ENCODE measurements at places on chromosomes 5 and 9.

- no peak for DNase-seq
Observed at GRCh38 chr9:21452681-21453080, 12.4 kb downstream of the IFNA1 start.

- DNase-seq = no peak
Observed at GRCh38 chr9:109483744-109484429, 14.2 kb downstream of the PTPN3 start.

DNA sequence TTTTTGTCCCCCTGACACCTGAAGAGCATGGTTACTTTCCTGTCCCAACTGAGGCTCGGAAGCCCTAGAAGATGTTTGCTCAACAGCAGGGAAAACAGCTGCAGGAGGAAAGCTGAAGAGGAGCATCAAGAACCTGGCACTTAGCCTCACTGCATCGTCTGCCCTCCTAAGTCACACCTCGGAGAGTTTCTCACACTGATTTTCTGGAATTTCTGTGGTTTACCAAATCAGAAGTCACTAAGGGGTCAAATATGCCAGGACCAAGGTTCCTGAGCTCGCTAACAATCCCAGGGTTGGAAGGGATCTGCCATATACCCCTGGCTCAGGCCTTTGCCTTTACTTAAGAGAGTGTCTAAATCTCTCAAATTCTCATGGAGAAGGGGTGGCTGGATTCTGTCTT is 5.3 kb downstream of the IL12B start:
- DNase-seq = no peak

GRCh38 chr5:58012102-58012501 is 447.8 kb downstream of the PLK2 start:
- DNase-seq = no peak

- DNase-seq = no peak
Observed at GRCh38 chr9:123081824-123082223, 48.4 kb downstream of the GPR21 start.

GRCh38 chr5:149628221-149628620 is 46.9 kb downstream of the ARHGEF37 start:
- DNase-seq = no peak

- no peak for DNase-seq
Observed at GRCh38 chr9:92986176-92987119, 39.1 kb downstream of the FGD3 start.

DNA sequence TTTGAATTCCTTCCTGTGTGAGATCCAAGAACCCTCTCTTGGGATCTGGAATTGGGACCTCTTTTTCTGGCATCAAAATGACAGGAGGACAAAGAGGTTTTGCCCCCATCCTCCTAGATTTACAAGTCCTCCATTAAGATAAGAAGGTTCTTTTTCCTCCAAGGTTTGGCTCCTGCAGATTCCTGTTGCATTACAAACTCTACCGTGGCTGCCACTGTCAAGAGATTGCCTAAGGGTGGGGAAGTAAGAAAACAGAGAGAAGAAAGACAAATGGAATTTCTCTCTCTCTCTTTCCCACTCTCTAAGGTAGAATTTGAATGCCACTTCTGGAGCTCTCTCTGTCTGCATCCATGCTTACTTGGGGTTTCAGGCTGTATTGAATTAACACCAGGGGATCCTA is 12.0 kb upstream of the SVEP1 start:
- no peak for DNase-seq

DNA sequence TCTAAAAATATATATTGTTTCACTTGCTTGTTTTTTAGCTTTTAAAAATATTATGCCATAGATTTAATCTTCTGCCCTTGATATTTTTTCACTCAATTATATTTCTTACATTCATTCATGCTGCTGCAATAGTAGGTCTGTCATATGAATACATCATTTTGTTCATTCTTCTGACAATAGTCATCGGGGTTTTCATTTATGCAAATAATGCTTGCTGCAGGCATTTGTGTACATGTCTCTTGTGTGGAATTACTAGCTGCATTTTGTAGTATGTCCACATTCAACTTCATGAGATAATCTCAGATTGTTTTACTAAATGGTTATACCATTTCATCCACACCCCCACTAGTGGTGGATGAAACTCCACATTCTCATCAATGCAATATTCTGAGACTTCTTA is 5.3 kb upstream of the PLPP1 start:
- DNase-seq = peak; percentile 55

DNA sequence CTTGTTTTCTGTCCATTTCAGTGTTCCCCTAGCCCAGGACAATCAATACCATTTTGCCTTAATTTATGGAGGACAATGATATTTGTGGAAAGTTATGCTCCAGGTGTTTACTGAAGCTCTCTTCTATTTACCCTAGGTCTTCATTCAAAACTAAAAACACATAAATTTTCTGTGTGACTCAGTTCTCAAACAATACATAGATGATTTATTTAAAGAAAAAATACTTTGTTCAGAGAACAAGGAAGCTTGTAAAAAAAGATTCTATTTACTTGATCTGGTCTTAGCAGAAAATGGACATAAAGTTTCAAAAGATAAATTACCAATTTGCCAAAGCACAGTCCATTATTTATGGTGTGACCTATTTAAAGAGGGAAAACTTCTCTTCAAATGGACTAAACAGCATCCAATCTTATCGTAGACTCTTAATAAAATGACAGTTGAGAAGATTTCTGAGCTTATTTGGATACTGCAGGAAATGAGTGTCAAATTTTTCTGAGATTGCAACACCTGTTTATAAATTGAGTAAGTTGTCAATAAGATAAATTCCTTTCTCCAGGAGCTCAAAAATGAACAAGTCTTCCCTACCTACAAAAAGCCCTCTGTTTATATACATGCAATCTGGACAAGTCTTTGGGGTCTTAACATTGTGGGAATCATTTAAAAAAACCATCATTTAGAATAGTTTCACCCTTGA is 627.2 kb downstream of the PSAT1 start:
- DNase-seq = no peak

GRCh38 chr9:70031141-70031545 is 12.5 kb upstream of the MAMDC2 start:
- DNase-seq = no peak

GRCh38 chr5:6718161-6718681 is 5.0 kb downstream of the TENT4A start:
- no peak for DNase-seq

DNA sequence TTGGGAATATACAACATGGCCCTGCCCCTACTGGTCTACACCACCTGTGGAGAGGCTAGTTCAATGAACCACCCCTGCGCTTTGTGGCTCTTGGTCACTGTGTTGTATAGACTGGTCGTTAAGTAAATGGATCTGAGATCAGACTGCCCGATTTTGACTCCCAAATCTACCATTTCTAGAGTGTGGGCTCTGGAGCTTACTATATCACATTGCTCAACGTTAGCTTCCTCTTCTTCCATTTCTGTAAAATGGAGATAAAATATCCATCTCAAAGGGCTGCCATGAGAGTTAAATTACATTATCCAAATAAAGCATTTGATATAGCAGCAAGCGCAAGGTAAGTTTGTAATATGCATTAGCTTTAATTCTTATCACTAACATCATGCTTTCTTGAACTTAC is 52.7 kb upstream of the IFNK start:
- DNase-seq = no peak

DNA sequence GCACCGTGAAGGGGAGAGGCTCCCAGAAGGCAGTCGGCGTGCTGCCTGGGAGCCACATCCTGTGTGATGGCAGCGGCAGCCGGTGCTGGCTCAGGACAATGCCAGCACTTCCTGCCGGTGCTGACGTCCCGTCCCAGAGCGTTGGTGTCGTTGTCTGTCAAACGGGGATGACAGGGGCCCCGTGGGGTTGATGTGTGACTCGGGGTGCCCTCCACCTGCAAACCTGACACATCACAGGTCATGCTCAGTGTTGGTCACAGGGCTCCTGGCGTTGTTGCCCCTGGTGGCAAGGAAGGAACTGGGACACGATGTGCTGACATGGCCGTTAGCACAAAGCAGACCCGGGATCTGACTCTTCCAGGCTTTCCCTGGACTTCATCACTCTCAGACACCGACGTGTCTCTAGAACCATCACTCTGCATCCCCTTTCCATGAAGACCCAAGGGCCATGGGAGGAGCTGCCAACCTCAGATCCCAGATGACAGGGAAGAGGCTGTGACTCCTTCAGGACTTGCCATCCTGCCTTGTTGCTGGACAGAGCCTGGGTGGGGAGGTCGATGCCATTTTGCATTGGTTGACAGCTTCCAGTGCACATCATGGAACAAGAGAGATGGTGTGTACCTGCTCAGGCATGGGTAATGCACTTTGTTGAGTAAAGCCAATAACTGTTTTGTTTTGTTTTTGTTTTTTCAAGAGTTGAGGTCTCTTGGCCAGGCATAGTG is 21.5 kb downstream of the PLPP7 start:
- no peak for DNase-seq

DNA sequence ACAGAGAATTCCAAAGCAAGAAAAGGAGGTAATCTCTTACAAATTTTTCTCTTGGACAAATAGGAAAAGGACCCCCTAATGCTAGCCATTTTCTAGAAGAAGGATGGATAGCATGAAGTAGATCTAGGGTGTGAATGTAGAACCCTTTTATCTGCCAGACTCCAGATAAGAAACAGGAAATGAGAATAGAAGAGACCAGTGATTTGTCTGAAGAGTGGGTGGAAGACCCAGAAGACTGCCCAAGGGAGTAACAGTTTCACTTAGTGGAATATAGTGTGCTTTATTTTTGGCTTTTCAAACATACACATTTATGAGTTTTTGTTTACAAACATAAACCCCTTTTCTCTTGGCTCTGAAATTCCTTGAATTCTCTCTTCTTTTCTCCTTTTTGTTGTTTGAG is 25.0 kb downstream of the ECM2 start:
- DNase-seq = no peak

DNA sequence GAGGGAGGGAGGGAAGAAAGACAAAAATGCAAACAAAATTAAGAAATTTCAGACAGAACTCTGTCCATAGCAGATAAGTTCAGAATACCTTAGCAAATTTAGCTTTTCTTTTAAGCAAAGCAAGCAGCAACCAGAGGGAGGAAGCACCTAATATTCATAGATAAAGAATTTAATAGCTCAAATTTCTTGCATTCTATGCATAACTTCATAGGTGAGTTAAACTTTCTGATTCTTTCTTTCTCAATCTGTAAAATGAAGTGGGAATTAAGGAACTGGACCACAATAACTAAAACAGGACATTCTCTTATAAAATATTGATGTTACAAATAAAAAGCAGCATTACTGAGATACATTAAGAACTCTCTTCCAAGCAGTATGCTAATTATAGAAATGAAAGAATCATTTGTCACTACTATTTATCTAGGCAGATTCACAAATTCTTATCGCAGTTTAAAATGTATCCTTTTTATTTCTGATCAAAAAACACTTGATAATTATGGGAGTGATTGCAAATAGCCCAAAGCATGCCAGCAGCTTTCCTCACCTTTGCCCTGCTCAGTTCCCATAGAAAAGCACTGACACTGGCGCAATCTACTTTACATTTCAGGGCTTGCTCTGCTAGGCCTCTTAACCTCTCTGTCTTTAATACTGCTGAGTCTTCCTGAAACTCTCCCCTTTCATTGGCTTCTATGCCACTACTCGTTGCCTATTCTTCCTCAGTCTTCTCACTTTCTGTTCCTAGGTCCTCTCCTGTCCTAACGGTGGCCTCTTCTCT is 341.8 kb downstream of the PIK3R1 start:
- no peak for DNase-seq

- peak; percentile 50 for DNase-seq
Observed at GRCh38 chr9:31355965-31356364, 1028.5 kb upstream of the ACO1 start.

DNA sequence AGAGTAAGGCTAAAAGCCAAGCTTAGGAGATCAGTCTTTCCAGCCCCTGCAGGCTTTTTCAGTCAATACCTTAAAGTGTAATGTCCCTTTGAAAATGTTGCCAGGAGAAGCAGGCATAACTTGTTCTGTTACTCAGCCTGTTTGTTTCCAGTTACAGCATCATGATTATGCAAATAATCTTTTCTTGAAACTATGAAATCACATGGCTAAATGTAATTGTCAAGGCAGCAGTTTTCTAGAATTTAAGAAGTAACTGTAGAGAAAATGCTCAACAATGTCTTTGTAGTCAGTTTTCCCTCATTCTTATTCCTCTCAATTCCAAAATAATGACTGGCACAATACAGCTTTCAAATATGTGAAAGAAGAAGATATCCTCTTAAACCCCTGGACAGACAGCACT is 1.9 kb upstream of the GPR107 start:
- DNase-seq = peak; percentile 18

DNA sequence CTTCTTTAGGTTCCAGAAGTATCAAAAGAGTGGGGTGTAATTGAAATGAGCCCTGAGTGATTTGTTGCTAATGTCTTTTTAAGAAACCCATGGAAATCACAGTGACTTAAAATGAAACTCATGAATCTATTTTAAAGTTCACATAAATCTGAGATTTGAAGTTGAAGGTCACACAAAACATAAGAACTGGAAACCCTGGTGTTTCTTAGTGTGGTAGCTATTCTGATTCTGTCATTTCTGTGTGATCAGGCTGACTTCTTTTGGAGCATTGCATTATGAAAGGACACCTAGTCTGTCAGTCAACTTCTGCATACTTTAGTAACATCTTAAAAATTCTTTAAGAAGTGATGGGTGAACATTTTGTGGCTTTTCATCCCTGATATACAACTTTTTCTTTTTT is 448.8 kb downstream of the TLE4 start:
- no peak for DNase-seq

DNA sequence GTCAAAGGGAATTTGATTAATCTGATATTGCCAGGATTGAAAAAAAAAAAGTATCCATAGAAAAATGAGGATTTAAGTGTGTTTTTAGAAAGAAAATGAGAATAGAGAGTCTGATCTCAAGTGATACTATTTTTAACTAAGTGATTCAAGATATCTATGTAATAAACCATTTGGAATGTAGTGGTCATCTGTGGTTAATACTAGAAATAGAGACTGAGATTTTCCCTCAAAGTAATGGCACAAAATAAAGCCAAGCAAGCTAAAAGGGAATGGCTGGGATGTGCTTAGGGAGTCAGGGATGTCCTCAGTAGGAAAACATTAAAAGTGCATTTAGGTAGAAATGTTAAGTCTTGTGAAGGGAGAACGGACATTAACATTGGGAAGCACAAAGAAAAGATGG is 90.6 kb downstream of the FBXO4 start:
- no peak for DNase-seq

- peak; percentile 0 for DNase-seq
Observed at GRCh38 chr5:174383210-174384167, 338.0 kb downstream of the NSG2 start.

GRCh38 chr5:111063709-111064322 is 7.7 kb upstream of the TSLP start:
- DNase-seq = peak; percentile 1

DNA sequence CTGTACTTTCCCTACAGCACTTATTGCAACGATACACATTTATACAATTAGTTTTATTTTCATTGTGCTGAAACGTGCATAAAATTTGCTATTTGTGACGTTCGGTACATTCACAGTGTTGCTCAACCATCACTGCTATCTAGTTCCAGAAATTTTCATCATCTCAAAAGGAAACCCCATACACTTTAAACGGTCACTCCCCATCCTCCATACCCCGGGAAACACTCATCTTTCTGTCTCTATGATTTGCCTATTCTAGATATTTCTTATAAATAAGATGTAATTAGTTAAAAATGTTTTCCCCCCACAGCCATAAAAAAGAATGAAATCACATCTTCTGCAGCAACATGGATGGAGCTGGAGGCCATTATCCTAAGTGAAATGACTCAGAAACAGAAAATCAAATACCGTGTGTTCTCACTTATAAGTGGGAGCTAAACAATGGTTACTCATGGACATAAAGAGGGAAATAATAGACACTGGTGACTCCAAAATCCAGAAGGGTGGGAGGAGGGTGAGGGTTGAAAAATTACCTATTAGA is 40.2 kb upstream of the TEX48 start:
- DNase-seq = no peak

- no peak for DNase-seq
Observed at GRCh38 chr9:85055506-85056202, 386.1 kb downstream of the NTRK2 start.

- no peak for DNase-seq
Observed at GRCh38 chr9:101716629-101717028, 21.8 kb downstream of the GRIN3A start.

Data from NCI-H526 treated with DMSO at 0.1 percent for 48 hours (cell line).